ENCODE measurements at places on chromosomes 3 and 15.

DNA sequence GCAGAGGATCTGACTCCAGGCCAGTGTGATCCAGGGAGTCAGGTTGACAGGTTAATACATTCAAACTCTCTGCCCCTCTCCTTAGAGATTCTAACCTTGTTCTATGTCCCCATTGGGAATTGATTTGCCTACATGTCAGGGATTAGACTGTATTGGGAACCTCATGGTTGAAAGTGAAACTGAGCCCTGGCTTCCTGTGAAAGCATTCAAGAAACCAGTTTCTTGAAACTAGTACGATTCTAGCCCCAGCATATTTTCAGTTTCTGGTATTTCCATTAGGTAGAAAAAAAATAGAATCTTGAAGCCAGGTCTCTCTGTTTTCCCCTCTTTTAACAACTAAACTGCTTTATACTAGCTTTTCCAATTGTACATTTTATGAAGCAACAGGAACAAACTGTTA lies 140.4 kb upstream of the ABI3BP start:
- peak; percentile 86 for DNase-seq

GRCh38 chr3:29639578-29640290 lies 358.9 kb downstream of the RBMS3 start:
- DNase-seq = no peak

- DNase-seq = peak; percentile 80
These were observed 28.2 kb upstream of the XIRP1 start for GRCh38 chr3:39220407-39221140.

- DNase-seq = no peak
These were observed 8.8 kb upstream of the NMD3 start for GRCh38 chr3:161212171-161212771.

DNA sequence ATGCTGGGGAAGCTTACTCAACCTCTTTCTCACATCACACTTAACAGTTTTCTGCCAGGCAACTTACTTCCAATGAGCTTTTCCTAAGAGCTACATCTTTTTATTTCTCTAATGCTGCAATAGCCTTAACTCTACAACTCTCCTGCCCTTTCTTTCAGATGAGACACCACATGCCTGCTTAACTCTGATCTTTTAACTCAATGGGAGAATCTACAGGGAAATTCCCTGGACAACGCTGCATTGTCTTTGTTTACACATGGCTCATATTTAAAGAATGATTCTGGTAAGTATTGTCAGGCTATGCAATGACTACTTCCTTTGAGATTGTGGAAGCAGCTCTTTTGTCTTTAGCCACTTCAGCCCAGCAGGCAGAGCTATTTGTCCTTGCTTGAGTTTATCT lies 353.1 kb upstream of the BCHE start:
- no peak for DNase-seq

DNA sequence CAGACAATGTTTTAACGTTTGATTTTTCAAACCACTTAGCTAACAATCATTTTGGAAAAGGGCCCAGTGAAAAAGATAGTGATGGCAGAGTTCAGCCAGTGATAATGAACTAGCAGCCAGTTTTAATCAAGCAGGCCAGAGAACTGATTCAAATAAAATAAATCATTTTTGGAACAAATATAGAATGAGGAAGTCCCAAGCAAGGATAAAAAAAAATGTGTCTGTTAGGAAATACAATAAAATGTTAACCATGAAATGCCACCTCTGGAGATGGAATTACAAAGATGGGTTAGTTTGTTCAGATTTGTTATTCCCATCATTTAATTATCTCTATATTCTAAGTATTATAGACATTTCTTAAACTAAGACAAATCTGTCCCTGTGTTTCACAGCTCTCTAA lies 1.1 kb downstream of the HERC1 start:
- no peak for DNase-seq

DNA sequence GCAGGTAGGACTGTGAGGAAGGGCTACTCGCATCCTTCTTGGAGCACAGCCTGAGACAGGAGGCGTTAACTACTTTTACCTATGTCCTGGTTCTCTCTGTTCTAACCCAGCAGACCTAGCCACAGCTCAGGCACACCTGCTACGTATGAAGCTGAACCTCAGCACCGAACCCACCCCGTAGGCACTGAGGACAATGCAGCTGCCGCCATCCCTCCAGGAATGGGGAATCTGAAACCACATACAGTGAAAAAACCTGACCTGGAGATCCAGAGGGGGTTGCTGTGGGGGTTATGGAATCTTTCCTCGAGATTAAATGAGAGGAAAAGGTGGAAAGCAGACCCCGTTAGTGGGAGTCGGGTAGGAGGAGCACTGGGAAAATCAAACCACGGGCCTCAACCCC lies 14.4 kb downstream of the MST1R start:
- no peak for DNase-seq

DNA sequence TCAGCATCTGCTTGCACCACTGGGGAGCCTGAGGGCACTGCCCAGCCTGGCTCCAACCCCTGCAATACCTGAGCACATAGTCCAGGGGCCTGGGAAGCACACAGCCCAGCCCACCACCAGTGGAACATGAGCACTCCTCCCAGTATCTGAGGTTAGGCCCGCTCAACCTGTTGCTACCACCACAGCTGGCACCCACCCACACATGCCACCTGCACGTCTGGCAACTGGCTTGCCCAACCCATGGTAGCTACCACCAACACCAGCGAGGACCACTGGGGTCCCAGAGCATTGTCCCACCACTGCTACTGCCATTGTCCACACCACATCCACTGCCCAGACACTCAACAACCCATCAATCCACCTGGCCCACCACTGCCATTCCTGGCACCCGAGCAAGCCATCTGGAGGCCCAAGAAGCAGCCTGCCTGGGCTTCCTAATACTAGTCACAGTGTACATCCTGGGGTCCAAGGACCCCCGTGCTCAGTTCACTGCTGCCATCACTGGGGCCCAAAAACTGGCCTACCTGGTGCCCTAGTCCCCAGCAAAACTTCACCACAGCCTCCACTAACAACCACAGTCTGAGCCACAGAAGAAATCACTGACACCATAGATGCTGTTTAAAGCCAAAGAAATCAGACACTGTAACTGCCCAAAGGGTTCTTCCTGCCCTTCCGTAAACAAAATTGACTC lies 62.1 kb upstream of the TBC1D23 start:
- DNase-seq = no peak

DNA sequence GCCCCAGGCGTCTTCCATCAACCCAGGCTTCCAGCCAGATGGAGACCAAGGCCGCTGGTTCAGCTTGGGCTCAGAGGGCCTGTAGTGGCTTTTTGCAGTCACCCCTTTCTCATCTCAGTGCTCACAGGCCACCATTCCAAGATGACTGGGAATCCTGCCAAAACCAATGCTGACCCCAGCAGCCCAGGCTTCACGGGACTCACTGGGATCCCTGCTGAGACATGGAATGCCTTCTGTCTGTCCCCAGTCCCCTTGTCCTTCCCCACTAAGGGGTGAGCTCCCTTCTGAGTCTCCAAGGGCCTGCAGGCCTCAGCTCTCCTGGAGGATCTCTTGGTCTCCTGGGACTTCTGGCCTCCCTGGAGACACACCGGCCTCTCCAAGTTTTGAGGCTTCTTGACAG lies 77.4 kb upstream of the SEC13 start:
- no peak for DNase-seq

DNA sequence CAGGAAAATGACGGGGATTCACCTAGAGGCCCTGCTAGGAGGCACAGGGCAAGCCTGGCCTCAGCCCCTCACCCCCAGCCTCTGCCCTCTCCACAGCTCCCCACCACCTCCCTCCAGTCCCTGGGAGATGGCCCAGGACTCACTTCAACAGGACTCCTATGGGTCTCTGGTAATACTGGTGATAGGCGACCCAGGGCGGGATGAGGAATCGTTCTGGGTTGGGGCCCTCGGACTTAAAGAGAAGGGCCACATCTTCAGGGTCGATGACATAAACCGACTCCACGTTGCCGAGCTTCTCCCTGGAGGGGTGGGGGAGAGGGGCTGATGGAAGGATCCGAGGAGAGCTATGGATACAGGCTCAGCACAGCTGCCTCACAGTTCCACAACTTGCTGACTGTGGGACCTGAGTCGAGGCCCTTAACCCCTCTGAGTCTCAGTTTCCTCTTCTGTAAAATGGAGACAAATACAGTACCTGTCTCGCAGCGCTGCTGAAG lies 19.6 kb downstream of the CYP11A1 start:
- no peak for DNase-seq

GRCh38 chr3:114668099-114668498 lies 374.3 kb downstream of the TIGIT start:
- no peak for DNase-seq

- DNase-seq = no peak
These were observed 152.7 kb downstream of the CD47 start for GRCh38 chr3:107938143-107938542.

- DNase-seq = no peak
These were observed 1546.5 kb downstream of the OTOL1 start for GRCh38 chr3:163043074-163043473.

GRCh38 chr3:143445118-143445517 lies 325.5 kb downstream of the CHST2 start:
- DNase-seq = no peak

GRCh38 chr3:115548611-115549010 lies 74.7 kb upstream of the GAP43 start:
- DNase-seq = no peak

DNA sequence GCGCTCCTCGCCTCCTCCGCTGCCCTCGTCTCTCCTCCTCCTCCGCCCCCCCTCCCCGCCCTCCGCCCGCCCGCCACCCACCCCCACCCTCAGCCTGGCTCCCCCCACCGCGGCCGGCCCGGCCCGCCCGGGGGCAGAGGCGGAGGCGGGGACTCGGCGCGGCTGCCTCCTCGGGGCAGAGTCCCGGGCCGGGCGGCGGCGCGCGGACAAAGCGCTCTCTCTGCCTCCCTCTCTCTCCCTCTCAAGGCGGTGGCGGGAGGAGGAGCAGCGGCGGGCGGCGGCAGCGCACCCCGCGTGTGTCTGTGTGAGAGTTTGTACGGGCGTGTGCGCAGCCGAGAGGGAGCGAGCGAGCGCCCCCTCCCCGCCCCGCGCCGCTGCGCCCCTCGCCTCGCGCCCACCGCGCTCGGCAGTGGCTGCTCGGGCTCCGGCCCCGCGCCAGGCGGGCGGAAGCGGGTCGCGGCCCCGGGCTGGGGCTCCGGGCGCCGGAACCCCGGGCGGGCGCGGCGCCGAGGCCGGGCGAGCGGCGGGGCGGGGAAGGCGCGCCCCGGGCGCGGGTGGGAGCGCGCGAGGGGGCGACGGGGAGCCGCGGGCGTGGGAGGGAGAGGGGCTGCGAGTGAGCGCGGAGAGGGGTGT lies at the start of gene IGF2BP2:
TSS of gene IGF2BP2 (minus strand) at position 37 of the 633 bp plus-strand sequence. CDS start 82 bp downstream, outside the sequence.
- peak; percentile 91 for DNase-seq

GRCh38 chr3:189941125-189941524 lies 179.6 kb downstream of the P3H2 start:
- DNase-seq = no peak

- DNase-seq = no peak
These were observed 134.3 kb downstream of the POLQ start for GRCh38 chr3:121411523-121411922.

DNA sequence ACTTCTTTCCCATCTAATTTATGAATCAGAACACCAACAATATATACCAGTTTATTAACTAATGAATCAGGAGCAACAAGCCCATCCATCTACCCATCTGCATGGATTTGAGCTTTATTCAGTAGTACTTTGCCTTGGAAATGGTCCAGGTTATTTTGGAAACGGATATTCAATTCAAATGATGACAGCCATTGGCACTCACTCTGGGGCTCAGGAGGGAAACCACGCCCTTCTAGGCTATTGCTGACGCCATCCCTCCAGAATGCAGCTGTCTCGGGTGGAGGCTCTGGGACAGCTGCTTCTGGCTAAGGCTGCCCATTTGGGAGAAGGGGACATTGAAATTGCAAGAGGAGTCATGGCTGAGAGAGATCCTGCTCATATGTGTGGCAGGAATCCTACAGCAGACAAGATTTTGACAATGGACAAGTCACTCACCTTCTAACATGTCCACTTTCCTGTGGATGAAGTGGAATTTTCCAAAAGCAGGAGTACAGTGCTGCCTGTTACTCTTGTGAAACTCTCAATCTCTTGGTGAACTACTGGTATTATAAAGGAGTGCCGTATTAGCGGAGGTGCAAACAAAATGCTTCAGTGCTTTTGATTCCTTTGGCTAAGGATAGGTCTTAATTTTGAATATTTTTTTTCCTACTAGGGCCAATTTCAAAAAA lies 29.3 kb upstream of the TRAK1 start:
- no peak for DNase-seq

- peak; percentile 72 for DNase-seq
These were observed 173.3 kb downstream of the TMEM108 start for GRCh38 chr3:133211449-133211848.

All from MM.1S (cell line).